ENCODE measurements at places on chromosomes 12 and 14. TPM values are rescaled to one million over a fixed set of nuclear protein-coding genes. Genes with fewer than 3 reads are reported as not detected.

DAO gene
- polyA plus RNA-seq = not detected

OR6C2 gene
- not detected for polyA plus RNA-seq

- DNase-seq = no peak
Measured at GRCh38 chr12:67077617-67078016, 191.5 kb upstream of the CAND1 start.

- DNase-seq = no peak
Measured at GRCh38 chr12:131176266-131176665, 222.6 kb downstream of the ADGRD1 start.

DNA sequence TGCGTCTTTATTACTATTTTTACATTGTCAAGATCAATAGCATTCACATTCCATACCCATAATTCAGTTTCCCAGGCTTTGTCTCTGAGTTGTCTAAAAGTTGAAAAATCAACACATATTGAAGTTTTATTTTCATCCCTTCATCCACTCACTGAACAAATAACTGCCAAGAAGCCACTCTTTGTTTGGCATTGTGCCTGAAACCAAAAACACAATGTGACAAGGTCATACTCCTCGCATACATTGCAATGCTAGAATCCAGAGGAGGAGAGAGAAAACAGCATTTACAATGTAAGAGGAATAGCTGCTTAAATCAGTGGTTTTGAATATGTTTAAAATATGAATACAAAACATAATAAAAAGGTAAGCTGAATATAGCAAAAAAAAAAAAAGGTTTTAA is 71.8 kb downstream of the CCDC60 start:
- no peak for DNase-seq

TBC1D30 gene
- polyA plus RNA-seq = 1.4 TPM

C12orf75 gene
- 4.9 TPM for polyA plus RNA-seq

DNA sequence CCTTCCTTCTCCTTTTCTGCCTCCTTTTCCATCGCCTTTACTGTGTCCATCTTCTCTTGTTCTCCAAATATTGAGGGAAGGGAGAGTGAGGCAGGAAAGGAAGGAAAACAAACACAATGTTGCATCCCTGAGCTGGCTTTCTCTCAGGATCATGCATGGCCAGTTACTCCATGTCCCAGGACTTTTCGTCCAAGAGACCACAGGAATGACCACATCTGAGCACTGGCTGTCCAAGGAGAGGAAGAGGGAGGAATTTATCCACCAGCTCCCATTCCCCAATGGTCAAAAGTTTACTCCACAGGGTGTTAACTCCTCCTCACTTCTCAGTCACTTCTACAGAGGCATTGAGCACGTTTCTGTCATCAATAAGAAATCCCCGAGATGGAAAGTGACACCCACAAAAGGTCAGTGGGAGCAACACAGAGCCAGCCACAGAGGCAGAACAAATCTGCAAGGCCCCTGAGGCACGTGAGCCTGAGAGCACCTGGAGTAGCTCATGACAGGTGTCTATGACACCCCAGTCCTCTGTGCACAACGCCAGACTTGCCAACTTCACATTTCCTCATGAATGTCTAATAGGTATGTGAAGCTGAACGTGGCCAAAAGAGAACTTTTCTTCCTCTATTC is 177.3 kb upstream of the NUDT4 start:
- no peak for DNase-seq

DNA sequence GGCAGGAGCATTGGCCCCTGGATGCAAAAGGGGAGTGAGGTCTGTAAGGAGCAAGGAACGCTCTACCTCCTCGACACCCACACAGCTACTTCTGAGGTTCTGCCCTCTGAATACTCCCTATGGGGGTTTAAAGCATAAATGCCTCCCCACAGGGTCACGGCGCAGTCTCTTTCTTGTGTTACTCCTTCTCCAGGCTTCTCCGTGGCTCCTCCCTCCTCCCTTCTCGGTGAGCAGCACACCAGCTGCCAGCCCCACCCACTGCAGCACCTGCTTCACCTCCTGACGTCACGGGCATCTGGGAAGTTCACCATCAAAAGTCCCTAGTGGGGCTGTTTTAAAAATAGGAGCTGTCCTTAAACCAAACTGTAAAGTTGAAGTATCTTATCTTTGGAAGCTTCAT is 67.3 kb downstream of the SPTB start:
- DNase-seq = no peak

DNA sequence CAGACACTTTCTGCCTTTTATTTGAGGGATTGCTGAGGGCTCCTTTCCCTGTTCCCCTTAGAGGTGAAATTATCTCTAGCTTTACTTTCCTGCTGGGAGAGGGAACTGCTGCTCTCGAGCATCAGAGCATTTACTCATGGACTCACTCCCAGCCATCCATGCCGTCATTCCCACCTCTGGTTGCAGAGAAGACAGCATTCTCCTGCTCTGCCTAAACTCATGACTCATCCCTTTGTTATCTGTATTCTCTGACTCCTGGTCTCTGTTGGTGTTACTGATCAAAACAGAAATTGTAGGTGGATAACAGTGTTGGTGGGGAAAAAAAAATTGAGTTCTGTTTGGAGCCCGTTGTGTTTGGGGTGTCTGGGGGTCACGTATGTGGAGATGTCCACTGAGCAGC is 159.3 kb downstream of the TTC8 start:
- DNase-seq = no peak

- DNase-seq = no peak
Measured at GRCh38 chr12:104510873-104511440, 54.2 kb downstream of the CHST11 start.

- DNase-seq = no peak
Measured at GRCh38 chr12:72974954-72975555, 702.9 kb downstream of the TRHDE start.

CKB gene
- 294 TPM for polyA plus RNA-seq

- DNase-seq = no peak
Measured at GRCh38 chr12:120055231-120056000, 61.1 kb downstream of the RAB35 start.

DNA sequence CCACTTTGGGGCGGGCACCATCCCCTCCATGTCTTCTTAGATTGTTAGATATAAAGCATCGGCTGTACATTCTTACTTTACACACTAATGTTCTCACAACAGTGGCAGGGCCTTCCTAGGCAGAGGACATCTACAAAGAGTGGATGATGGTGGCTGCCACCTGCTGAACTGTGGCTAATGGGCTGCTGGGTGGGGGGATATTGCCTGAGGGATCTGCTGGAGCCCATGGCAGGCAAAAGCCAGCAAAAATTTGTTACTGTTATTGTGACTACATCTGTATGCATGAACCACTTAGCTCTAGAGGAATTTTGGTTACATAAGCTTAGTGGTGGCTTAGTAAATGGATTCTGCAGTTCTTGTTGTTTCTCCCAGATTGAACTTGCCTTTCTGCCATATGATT is 52.6 kb downstream of the DIP2B start:
- no peak for DNase-seq

DNA sequence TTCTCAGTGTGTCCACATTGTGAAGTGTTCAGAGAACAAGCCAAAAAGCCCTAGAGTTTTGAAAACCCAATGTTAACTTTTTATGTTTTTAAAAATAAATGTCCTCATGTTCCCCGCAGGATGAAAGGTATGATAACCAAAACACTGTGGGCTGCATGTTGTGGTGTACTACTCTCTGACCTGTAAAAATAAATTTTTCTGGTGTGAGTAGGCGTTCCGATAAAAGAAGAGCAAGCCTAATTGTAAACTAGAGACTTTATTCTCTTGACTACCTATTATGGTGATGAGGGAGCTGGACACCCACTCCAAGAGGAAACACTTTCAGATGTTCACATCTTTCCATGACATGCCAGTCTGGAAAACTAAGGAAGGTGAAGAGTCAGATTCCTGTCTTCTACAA is 18.2 kb downstream of the PTGER2 start:
- DNase-seq = no peak

- DNase-seq = no peak
Measured at GRCh38 chr14:55336162-55336561, 64.9 kb downstream of the FBXO34 start.

DNA sequence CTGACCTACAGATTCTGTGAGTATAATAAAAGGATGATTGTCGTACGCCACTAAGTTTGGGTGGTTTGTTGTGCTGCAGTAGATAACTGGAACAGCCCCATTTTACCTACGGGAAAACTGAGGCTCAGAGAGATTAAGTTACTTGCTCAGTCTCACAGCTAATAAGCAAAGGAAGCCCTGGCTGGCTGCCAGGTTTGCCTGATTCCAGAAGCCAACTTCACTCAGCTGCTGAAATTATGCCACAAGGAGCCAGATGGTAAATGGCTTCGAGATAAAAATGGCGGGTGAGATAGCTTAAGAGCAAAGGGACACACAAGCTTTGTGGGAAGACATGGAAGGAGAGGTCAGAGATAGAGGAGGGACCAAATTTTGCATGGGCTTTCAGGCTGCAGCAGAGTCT is 191.5 kb upstream of the NOS1 start:
- DNase-seq = no peak

RASSF8 gene
- polyA plus RNA-seq = 24.9 TPM

All from forelimb muscle (tissue), 1 donor.